Stimulated activated memory B cell treated with anti-CD40 and anti-IgM and Interleukin-4, amounts not matched to agents 10 μg/mL and 1 μg/mL and 100 μg/mL, for 72 hours (primary cell): ENCODE measurements at places on chromosomes 11 and 22.

DNA sequence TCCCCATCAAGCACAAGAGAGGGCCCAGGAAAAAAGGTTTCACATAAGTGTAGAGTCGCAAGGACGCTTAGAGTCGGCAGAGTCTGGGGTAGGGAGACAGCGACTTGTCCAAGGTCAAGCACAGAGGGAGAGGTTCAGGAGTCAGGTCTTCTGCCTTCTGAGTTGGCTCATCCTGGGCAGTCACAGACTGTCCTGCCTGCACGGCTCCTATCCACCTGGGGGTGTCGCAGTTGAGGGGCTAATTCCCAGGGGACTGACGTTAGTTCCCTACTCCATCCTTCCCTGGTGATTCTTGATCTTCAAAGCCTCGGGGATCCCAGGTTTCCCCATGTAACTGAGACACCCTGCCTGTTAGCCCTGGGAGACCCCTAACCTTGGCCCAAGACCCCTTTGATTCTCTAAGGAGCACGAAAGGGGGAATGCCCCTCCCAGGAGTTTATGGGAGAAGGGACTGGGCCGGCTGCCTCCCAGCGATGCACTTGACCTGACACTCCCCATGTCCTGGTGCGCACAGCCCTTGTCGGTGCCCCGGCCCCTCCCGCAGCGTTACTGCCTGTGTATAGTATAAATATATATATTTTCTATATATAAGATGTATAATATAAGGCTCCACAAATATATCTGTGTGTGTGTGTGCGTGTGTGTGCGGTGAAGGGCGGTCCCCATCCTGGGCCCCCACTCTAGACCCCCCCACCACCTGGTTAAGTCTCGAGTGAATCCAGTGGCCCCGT lies 14.7 kb upstream of the TAB1 start:
- no peak for ATAC-seq

DNA sequence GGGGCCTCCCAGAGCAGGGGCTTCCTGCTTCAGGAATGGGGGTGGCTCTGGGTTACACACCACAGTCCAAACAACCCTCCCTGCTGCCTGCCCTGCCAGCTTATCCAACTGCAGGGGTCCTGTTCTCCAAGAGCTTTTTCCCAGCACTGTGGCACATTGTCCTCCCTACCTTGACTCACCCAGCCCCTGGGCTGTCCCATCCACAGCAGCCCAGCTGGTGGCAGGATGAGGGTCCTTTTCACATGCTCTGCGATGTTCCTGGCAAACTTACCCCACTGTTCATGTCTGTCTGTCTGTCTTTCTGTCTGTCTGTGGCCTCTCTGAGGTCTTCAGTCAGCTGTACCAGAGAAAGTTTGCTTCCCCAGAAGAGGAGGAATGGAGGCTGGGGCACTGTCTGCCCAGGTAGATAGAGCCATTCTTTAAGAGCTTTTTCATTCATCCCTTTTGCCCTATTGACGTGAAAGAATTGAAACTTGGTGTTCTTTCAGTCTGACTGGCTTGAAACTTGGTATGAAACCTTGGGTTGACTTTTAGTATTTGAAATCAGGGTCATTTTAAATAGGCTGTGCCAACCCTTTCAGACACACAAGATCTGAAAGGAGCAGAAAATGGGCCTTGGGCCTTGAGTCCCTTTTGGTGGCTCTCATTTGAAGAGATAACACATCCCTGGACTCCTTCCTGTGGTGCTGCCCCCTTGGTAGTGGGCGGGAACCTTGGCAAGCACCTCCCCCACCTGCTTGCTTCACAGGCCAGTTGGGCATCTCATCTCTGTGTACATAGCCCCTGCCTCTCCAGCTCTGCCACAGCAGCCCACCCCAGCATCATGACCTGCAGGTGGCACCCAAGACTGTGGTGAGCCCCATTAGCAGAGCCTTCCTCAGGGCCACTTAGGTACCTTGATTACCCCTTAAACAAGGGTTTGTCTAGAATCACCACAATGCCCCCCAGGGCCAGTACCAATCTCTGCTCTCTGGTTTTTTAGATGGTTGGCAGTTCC lies 74.6 kb upstream of the SUSD2 start:
- ATAC-seq = peak; percentile 81

GRCh38 chr11:134441281-134441680 lies 29.2 kb upstream of the B3GAT1 start:
- no peak for ATAC-seq

DNA sequence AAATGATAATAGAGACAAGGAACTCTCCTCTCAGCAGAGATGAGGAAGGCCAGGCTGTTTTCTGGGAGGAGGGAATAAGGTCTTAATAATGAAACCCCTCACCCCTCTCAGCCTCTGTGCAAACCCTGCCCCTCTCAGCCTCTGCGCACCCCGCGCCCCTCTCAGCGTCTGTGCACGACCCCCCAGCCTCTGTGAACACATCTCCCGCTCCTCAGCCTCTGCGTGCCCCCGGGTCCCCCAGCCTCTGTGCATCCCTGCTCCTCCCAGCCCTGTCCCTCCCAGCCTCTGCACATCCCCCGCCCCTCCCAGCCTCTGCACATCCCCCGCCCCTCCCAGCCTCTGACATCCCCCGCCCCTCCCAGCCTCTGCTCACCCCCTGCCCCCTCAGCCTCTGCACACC lies 837.8 kb downstream of the TBC1D22A start:
- no peak for ATAC-seq

GRCh38 chr11:117550466-117550865 lies 222.8 kb downstream of the CEP164 start:
- ATAC-seq = no peak

GRCh38 chr11:117972629-117973502 lies 13.3 kb upstream of the IL10RA start:
- ATAC-seq = no peak

DNA sequence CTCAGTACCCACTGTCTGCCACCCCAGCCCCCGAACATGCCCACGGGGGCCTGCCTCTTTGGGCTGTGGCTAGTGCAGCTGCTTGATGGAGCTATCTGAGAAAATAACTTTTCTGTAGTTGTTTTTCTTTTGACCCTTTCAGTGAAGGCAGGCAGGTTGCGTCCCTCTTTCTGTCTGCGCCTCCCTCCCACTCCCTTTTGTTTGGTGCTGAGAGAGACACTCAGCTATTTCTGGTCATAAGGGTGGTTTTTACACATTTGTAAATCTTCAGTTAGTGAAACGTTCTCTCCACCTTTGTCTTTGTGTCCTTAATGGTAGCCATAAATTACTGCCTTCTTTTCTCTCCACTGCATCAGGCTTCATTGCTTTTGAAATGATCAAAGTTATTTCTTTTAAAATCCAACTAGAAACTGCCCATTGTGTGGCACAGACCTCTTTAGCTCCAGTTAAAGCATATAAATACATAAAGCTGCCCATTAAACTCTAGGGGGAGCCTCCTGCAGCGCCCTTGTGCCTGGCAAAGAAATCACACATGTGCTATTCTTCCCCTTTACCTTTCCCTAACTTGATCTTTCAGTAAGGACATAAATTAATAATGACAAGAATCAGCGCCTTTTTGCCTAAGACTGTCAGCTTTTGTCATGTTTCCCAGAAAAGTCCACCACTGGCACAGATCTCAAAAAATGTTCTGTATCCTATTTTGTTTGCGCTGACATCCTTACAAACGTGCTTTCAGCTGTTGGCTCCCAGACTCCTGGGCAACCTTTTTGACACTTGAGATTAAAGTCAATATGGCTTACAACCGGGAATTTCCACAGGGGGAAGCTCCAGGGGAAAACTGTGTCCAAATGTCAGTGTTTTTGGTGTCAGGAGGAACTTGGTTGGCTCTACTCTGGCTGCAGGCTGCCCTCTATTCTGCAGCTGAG lies 1.7 kb upstream of the SCUBE2 start:
- ATAC-seq = no peak

DNA sequence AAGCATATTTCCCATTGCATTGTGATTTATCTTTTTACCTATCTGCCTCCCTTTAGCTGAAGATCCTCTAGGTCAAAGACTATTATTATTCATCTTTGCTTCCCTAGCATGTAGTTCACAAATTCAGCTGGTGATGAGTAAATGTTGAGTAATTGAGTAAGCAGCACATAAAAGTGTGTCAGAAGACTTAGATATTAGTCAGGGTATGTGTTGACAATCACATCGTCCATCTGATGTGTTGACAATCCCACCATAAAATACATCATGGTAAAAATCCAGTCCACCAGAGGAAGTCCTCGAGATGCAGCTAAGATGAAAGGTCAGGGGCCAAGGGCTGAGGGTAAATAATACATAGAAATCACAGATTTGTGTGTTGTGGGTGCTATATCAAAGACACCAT lies 22.9 kb upstream of the ABTB2 start:
- ATAC-seq = no peak

- ATAC-seq = no peak
Observed at GRCh38 chr11:14623036-14623435, 20.6 kb upstream of the PDE3B start.

DNA sequence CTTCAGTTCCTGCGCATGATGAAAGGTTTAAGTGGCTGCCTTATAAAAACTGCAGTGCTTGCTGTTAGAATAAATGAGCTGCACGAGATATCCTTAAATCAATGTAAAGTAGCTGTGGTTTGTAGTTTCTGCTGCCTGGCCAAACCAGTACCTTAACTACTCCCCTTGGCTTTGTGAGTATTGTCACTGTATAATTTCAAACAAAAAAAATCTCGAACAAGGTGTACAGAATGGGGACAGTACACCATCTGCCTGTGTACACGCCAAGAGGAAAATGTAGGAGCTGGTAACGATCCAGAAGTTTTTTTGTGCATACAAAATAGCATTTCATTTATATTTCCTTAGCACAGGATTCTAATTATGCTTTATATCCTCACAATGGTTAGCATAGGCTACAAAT lies 20.6 kb upstream of the NDUFC2 start:
- ATAC-seq = no peak

DNA sequence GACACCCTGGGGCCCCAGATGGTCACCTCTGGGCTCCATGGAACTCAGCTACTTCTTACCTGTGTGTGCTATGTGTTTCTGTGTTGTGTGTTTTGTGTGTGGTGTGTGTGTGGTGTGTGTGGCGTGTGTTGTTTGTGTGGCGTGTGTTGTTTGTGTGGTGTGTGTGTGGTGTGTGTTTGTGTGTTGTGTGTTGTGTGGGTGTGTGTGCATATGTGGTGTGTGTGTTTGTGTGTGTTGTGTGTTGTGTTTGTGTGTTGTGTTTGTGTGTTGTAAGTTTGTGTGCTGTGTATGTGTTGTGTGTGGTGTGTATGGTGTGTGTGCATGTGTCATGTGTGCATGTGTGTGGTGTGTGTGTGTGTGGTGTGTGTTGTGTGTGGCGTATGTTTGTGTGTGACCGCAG lies 3.8 kb upstream of the WNT7B start:
- no peak for ATAC-seq

GRCh38 chr22:48303369-48303725 lies 1524.3 kb downstream of the BRD1 start:
- no peak for ATAC-seq

GRCh38 chr11:92122561-92122960 lies 102.1 kb upstream of the FAT3 start:
- no peak for ATAC-seq

DNA sequence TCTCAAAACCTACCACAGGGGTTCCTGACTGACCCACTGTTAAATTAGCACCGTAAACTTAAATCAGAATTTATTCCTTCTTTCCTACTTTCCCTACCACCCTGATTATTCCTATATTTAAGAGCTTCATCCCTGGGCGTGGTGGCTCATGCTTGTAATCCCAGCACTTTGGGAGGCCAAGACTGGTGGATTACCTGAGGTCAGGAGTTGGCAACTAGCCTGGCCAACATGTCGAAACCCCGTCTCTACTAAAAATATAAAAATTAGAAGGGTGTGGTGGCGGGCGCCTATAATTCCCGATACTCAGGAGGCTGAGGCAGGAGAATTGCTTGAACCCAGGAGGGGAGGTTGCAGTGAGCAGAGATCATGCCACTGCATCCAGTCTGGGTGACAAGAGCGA lies 20.3 kb downstream of the ALG9 start:
- ATAC-seq = no peak

- ATAC-seq = no peak
Observed at GRCh38 chr11:44398266-44399030, 88.5 kb upstream of the ALX4 start.

DNA sequence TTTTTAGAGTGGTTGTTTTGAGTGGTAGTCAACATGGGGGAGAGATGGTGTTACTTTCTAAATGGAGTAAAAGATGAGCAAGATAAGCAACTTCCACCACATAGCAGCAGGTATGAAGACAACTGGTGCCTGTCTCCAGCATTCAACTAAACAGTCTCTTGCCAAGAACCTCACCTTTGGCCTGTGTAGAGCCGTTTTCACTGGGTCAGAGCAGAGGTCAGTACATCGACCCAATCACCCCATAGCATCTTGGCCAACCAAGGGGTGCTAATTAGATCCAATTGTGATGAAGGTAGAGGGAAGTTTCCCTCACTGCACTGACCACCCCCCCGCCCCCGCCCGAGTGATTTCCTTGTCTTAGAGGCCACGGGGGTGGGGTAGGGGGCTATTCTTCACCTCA lies 188.2 kb downstream of the BLID start:
- no peak for ATAC-seq

GRCh38 chr11:35494957-35495490 lies 30.4 kb downstream of the PAMR1 start:
- no peak for ATAC-seq

DNA sequence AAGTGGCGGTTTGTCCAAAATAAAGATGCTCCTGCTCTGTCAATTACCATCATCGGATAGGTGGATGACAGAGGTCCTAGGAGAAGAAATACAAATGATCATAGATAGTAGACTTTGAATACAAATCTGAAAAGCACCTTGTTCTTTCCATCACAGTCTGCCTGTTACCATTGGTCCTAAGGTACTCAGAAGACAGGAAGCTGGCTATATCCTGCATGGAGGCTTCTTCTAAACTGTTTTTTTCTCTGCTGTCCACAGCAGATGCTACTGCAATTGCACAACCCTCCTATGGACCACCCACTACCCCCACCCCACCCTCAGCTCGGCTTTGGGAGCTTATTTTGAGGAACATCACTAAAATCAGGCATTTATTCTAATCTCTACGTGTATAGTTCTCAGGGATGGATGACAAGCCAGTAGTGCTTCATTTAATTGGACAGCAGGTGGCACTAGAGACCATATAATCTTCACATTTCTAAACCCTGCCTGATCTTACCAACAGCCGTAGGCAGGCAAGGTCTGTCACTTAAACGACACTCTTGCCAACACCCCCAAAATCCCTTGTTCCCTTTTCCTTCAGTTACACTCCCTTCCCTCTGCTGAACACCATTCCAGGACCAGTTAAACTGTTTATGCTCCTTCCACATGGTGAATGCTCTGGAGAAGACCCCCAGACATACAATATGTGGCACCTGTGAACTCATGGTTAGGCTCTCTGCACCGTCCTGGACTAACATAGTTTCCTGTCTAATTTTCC lies 6.6 kb upstream of the PTS start:
- peak; percentile 95 for ATAC-seq

- ATAC-seq = no peak
Observed at GRCh38 chr11:27061461-27061821, 20.8 kb downstream of the BBOX1 start.

DNA sequence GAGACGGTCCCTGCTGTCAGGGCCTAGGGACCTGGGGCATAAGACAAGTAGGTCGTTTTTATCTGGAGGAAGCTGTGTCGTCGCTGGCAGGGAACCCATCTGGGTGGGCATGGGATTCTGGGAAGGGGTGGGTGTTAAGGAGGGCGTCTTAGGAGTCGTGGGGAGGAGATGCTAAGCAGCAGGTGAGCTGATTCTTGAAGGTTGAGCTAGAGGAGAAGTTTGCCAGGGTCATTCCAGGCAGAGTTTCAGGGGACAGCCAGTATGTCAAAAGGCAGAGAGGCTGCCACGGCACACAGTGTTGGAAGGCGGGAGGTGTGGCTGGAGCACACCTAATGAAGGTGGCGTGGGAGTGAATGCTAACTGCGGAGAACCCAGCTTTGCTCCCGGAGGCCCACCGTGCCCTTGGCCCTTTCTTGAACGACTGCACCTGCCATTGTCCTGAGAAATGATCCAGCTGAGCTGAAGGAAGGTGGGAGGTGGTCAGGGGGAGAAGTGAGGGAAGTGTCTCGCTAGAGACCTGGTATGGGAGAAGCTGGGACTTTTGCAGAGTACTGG lies 1.3 kb downstream of the FAM118A start:
- ATAC-seq = no peak
